ENCODE measurements at places on chromosomes 12 and 14.
A peak's percentile ranks its signal among the peaks of the same experiment; 100 is the strongest.

GRCh38 chr12:79561401-79562132 is 129.2 kb downstream of the PAWR start:
- DNase-seq, result no peak

DNA sequence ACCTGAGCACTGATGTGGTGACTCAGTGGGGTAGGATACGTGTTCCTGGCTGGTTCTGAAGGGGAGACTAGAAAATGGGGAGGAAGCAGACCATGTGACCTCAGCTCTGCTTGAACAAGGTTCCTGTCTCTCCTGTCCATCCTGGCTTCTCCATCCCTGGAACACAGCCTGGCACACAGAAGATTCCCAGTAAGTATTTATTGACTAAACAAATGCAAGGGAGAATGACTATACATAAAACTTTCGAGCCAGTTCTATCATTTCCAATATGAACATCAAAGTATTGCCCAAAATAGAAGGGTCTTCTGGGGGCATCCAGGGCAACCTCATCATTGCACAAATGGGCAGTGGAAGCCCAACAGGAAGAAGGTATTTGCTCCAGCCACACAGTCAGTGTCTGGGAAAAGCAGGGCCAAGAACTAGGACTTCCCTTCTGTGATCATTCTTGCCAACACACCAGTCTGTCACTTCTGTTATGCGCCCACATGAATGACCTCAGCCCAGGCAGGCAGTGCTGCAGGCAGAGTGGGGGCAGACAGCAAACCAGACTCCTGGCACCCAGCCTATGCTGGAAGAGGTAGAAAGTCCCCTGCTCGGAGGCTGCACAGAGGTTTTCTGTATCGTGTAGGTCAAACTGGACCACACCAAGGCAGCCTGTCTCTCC is 5.6 kb upstream of the SERPINA9 start:
- DNase-seq, result peak; percentile 69

- DNase-seq, result no peak
These were observed 5.0 kb upstream of the KRT4 start for GRCh38 chr12:52818887-52819420.

- DNase-seq, result no peak
These were observed 11.5 kb upstream of the IL26 start for GRCh38 chr12:68237078-68237477.

GRCh38 chr14:91968280-91968679 is 20.8 kb upstream of the FBLN5 start:
- DNase-seq, result no peak

DNA sequence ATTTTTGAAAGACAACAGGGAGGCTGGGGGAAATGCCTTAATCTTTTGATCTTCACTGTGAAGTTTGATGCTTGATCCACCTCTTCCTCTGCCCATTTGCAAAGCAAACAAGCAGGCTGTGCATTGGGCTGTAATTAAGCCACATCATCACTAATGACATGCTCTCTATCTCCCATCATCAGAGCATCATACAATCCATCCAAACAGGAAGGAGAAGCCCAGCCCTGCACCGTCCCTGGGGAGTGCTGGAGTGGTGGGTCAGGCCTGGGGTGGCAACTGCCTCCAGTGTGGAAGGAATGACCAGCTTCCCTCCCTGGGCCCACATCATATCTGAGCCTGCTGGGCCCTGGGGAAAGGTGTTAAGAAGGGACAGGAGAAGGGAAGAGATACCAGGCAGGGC is 6.9 kb upstream of the KRT74 start:
- DNase-seq, result no peak

DNA sequence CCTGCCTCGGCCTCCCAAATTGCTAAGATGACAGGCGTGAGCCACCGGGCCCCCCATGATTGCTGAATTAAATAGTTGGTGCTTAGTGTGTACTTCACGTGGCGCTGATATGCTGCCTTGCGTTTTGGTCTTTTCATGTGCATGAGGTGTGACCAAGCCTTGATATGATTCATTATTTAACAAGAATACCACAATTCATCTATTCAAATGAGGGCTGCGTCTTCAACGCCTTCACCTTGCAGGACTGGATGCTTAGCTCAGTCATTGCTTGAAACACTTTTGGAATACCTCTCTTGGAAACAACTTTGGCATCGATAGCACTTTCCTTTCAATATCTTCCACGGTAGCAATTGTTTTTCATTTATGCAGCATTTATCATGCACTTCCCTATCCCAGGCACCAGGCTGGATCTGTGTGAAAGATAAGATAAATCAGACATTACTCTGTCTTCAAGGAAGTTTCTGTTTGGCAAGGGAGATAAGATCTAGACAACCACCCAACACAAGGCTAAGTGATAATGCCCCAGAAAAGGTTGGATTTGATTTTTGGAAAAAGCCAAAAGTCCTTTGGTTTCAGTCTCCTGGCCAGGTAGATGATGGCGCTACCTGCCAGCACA is 1.3 kb upstream of the TEAD4 start:
- DNase-seq, result no peak

GRCh38 chr12:7175493-7175892 is 14.0 kb upstream of the PEX5 start:
- no peak for DNase-seq

GRCh38 chr12:87413784-87414183 is 615.4 kb downstream of the C12orf50 start:
- no peak for DNase-seq

DNA sequence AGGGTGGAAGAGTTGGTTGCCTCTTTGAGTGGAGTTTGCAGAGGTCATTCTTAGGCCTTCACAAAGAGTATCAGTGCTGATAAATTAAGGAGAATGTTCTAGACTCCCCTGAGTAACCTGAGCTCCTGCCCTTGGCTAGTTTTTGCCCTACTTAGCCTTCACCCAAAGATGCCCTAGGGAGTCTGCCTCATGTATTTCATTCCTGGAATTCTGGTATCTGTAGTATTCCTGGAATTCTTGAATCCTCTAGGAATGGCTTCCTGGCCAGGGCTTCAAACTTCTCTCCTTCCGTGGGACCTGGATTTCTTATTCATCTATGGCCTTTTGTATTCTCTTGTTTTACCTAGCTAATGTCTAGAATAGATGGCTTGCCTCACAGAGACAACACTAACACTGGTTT is 701.1 kb downstream of the NOVA1 start:
- DNase-seq, result no peak

- no peak for DNase-seq
These were observed 6.7 kb downstream of the FOXN4 start for GRCh38 chr12:109302358-109302757.

DNA sequence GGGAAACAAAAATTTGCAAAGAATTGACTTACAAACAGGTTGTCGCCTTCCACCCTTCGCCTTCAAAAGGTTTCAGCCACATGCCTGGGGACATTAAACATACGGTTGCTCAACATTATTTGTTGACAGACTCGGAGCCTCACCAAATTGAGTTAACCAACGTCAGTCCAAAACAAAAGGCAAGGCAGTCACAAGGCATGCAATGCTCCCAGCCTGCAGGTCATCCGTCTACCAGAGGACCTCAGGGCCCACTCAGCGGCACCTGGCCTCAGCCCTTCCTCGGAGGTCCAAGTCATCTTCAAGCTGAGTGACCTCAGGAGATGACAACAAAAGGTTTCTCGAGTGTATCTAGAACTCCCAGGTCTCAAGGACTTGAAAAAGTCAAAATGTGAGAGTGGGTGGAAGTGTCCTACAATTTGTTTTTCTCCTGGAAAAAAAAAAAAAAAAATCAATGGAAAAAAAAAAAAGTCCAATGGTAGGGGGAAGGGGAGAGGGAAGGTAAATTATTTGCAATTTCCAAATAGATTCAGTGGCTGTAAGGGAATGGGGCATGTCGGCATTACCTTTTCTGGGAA is 64.3 kb downstream of the KDM2B start:
- DNase-seq, result no peak

DNA sequence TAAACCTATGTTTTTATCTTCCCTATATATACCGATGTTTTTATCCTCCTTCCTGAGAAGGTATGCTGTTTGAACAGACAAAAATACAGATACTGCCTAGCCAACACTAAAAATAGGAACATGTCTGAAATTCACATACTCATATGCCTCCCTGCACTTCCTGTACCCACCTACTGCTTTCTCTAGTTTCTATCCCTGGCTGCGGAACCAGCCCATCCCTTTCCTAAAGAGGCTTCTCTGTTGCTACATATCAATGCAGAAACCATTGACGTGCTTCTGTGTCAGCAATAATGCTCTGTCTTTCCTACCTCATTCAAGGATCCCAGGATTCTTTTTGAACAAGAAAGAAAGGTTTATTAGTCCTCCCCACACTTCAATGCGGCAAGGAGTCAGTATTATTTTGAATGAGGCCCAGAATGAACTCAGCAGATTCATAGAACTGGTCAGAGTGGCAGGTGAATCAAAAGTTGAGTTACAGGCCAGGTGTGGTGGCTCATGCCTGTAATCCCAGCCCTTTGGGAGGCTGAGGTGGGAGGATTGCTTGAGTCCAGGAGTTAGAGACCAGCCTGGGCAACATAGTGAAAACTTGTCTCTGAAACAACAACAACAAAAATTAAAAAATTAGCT is 67.8 kb upstream of the NAP1L1 start:
- DNase-seq, result peak; percentile 93

GRCh38 chr14:91378930-91379578 is 38.6 kb downstream of the CCDC88C start:
- DNase-seq, result peak; percentile 73

GRCh38 chr12:26341491-26341890 is 146.1 kb downstream of the SSPN start:
- no peak for DNase-seq

DNA sequence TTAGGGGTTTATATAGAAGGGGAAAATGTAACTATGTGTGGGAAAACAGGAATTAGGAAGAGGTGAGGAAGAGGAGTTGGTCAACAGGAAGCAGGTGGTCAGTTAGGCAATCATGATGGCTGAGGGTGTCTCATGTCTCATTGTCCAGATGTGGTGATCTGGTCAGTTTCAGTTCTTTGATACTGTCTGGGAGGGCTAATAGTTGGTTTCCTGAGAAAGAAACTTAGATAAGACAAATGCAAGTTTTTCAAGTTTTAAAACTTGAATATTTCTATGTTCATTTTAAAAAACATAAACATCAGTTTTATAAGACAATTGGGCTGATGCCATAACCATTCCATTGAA is 1121.8 kb upstream of the USP15 start:
- DNase-seq, result no peak

DNA sequence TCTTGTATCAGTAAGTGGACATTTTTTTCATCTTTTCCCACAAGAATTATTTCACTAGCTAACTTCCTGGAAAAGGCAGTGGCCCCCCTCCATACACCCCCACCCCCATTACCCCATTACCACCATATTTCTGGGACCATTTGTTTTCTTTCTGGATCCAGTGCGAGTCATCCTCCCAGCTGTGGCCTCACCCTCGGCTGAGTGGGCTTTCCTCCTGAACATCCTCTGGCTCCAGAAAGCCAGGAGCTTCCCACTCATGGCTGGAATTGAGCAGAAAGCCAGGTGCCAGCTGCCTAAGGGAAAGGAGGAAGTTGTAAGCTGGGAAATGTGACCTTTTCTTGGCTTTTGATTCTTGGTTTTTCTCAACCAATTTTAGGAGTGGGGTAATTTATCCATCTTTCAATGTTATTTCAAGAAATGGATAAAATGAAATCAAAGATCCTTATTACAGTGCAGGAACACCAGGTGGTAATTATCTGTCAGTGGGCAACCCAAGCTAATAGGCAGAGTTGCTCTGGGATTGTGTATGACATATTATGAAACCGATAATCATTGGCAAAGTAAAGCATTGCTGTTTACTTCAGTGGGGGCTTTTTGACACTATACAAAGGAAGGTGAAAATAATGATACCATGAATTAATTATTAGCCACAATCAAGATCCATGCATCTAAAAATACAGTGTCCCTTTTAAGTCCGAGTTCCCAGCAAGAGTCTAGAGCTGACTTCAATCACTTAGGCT is 124.6 kb downstream of the KICS2 start:
- DNase-seq, result no peak

DNA sequence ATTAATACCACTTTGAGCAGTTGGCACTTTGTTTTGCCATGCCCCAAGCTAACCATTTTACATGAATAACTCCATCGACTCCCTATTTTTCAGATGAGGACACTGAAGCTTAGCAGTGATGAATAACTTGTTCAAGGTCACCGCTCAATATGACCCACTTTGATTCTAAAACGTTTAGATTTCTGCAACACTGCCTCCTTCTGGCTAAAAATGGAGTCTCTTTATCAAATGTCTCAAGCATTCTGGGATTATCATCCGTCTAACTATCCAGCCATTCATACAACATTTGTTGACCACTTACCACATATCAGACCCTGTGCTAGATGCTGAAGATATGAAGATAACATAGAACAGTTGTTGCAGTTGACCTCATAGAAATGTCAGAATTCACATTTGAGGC is 298.0 kb downstream of the PPFIA2 start:
- DNase-seq, result no peak

DNA sequence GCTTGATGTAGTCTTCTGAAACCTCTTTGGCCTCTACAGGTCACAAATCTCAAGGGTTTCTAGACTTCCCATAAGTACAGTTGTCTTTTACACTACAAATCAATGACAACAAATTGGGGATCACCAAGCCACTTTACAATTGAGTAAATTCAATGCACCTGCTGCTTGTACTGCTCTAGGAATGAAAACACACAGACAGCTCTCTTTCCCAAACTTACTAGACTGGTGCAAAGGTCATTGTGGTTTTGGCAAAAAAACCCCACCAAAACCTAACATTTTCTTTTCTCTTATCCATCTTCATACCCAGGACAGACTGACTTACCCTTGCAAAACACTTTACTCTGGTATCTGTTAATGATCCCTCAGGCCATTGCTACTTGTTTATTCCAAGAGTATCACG is 2.7 kb downstream of the M6PR start:
- DNase-seq, result no peak

GRCh38 chr12:54603872-54604271 is 15.4 kb upstream of the PPP1R1A start:
- no peak for DNase-seq

- no peak for DNase-seq
These were observed 117.2 kb downstream of the CACNA1C start for GRCh38 chr12:2169940-2170339.

All from inflammatory macrophage (primary cell).